ENCODE measurements at places on chromosomes 2 and 18.

GRCh38 chr2:14401873-14402272 is 230.6 kb upstream of the LRATD1 start:
- DNase-seq = no peak

GRCh38 chr2:16656784-16657391 is 8.7 kb downstream of the CYRIA start:
- DNase-seq = no peak

DNA sequence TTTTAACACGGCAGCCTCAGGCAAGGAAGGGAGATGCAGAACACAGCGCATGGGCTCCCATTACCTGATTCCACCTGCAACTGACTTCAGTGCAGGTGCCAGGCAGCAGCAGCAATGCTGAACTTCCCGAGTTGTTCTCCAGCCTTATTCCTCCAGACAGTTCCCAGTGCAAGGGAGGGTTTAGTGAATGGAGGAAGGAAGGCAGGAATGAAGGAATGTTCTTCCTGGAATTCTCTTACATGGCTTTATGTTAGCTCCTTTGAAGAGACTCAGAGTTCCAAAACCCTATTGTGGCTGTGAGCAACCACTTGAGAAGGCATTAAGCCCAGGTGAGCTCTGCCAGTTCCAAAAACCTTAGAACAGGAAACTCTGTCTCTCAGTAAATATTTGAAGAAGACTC is 45.5 kb downstream of the SERPINB7 start:
- no peak for DNase-seq

GRCh38 chr2:240564561-240565332 is 3.5 kb upstream of the RNPEPL1 start:
- no peak for DNase-seq

Measured in MCF 10A (cell line).